Umbilical cord (tissue), 2 donors: ENCODE measurements at places on chromosomes 2 and 18.

- DNase-seq: no peak
Observed at GRCh38 chr2:14540015-14540414, 92.5 kb upstream of the LRATD1 start.

DNA sequence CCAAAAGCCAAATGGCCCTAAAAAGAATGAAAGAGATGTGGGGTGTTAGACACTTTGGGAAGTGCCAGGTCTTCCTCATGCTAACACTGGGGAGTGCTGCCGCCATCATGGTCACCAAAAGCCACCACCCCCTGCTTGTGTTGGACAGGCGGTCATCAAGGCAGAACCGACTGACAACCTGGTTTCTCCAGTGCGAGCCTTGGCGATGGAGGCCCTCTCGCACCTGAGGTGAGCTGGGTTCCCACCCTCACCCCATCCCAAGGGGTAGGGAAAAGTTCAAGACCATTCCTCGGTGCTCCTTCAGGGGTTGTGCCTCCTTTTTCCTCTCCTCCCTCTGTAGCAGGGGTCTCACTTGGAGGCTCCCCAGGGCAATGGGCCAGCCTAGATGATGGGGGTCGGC lies 33.6 kb downstream of the MROH2A start:
- no peak for DNase-seq

DNA sequence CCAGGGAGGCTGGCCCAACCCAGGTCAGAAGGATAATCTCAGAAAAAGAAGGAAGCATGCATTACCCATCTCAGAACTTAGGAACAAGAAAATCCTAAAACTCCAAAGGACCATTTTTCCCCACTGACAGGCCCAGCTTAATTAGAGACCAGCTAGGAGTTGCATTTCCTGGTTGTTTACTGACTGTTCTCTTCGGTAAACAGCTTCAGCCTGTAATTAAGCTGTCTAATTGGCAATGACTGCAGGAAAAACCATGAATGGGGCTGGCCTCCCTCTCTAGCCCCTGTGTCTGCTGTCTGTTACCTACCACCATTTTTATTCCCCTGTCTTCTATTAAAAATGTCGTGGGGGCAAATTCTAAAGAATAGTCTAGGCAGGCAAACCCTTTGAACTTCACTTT lies 146.5 kb downstream of the AGAP1 start:
- no peak for DNase-seq

GRCh38 chr18:392928-393573 lies 107.5 kb downstream of the COLEC12 start:
- DNase-seq: no peak

GRCh38 chr18:36153203-36153602 lies 23.5 kb downstream of the ELP2 start:
- DNase-seq: peak; percentile 10

- DNase-seq: no peak
Observed at GRCh38 chr2:227834916-227835650, 21.4 kb downstream of the CCL20 start.

DNA sequence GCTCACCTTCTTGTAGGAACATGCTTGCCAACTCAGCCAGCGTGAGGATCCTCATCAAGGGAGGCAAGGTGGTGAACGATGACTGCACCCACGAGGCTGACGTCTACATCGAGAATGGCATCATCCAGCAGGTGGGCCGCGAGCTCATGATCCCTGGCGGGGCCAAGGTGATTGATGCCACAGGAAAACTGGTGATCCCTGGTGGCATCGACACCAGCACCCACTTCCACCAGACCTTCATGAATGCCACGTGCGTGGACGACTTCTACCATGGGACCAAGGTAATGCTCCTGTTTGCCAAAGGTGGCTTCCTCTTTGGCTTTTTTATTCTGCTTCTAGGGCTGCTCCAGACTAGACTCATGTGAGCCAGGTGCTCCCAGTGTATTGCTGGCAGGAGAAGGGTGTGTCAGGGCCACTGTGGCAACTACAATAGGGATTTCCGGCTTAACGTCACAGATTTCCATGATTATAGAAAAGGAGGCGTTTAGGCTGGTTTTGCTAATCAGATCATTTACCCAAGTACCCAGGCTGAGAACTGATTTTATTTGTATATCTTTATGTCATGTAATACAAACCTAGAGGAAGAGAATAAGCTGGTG lies 50.6 kb downstream of the DPYSL5 start:
- no peak for DNase-seq

GRCh38 chr2:127901339-127902056 lies 15.7 kb upstream of the AMMECR1L start:
- DNase-seq: peak; percentile 94

DNA sequence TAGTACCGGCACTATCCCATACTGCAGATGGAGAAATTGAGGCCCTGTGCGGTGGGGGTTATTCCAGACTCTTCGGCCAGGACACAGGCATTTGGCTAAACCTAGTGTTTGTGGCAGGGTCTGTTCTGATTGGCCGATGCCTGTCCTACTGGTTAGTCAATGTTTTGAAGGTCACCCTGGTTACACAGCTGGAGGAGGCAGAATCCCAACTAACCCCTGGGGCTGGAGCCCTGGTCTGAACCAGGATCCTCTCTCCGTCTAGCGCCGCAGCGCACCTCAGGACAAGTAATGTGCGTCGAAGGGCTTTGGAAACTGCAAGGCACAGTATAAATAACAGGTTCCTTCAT lies 19.4 kb downstream of the TEX44 start:
- peak; percentile 40 for DNase-seq

- no peak for DNase-seq
Observed at GRCh38 chr18:56723068-56723467, 71.9 kb downstream of the WDR7 start.

- peak; percentile 61 for DNase-seq
Observed at GRCh38 chr2:239311132-239312040, 89.4 kb downstream of the HDAC4 start.

- peak; percentile 83 for DNase-seq
Observed at GRCh38 chr18:57776767-57777166, 26.3 kb downstream of the ATP8B1 start.

GRCh38 chr2:234991290-234991689 lies 39.5 kb downstream of the SH3BP4 start:
- no peak for DNase-seq

- DNase-seq: no peak
Observed at GRCh38 chr2:68124321-68124720, 33.4 kb upstream of the PNO1 start.

GRCh38 chr2:49935449-49935848 lies 781.1 kb upstream of the FSHR start:
- DNase-seq: no peak

GRCh38 chr2:237085248-237086221 lies at the start of gene COPS8:
Gene COPS8, plus strand, starts transcription at chr2:237085889. Its CDS starts 76 bp downstream, at chr2:237085965.
- DNase-seq: peak; percentile 97

DNA sequence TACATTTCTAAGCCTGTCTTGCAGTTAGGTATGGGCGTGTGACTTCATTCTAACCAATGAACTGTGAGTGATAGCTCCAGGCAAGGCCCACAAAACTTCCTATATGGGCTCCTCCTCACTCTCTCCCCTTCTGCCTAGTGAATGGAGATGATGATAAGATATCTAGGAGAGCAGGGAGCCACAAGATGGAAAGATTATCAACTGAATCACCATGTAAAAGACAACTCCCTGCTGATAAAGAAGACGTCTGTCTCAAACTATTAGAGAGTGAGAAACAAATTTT lies 237.1 kb downstream of the GPD2 start:
- DNase-seq: no peak

DNA sequence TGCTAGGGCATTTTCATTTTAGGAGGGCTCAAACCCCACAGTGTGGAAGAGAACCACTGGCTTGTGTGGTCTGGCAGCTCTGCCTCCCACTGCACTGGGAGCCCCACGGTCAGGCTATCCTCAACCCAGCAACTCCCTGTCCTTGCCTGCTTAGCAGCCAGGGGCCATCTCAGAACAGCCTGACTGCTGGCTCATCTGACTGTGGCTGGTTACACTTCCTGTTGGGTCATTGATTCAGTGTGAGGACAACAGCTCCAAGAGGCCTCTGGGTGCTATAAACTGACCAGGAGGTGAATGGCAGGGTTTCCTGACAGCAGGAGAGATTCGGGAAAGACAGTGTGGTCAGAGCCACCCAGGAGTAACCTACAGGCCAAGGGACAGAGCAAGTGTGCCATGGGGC lies 40.1 kb downstream of the AMER3 start:
- DNase-seq: no peak

- DNase-seq: peak; percentile 74
Observed at GRCh38 chr2:96684883-96685576, 42.5 kb downstream of the FER1L5 start.

DNA sequence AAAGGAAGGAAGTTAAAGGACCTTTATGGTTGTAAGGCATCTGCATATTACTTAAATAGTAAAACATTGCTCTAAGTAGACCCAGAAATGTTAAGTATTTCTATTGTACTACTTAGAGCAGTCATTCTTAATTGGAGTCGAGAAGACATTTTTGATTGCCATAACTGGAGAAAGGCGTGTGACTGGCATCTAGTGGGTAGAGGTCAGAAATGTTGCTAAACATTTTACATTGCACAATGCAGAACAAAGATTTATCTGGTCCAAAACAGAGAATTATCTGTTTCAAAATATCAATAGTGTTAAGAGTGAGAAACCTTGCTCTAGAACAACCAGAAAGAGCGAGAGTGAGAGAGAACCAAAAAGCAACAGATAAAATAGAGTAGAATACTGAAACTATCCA lies 23.3 kb upstream of the ROCK1 start:
- DNase-seq: no peak

GRCh38 chr2:38981670-38982357 lies 92.1 kb downstream of the ARHGEF33 start:
- no peak for DNase-seq

GRCh38 chr2:31654241-31654640 lies 73.5 kb upstream of the SRD5A2 start:
- peak; percentile 18 for DNase-seq

GRCh38 chr18:37160038-37160820 lies 331.3 kb downstream of the KIAA1328 start:
- no peak for DNase-seq

DNA sequence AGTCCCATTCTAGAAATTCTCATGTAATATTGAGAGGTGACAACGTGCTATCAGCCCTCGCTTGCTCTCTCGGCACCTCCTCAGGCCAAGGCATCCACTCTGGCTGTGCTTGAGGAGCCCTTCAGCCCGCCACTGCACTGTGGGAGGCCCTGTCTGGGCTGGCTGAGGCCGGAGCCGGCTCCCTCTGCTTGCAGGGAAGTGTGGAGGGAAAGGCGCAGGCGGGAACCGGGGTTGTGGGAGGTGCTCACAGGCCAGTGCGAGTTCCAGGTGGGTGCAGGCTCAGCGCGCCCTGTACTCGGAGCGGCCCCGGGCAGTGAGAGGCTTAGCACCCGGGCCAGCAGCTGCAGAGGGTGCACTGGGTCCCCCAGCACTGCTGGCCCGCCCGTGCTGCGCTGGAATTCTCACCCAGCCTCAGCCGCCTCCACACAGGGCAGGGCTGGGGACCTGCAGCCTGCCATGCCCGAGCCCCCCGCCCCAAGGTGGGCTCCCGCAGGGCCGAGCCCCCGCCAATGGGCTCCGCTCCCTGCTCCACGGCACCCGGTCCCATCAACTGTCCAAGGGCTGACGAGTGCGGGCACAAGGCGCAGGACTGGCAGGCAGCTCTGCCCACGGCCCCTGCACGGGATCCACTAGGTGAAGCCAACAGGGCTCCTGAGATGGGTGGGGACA lies 1680.6 kb upstream of the LRRTM1 start:
- no peak for DNase-seq

GRCh38 chr18:6366776-6367175 lies 47.9 kb downstream of the L3MBTL4 start:
- no peak for DNase-seq

DNA sequence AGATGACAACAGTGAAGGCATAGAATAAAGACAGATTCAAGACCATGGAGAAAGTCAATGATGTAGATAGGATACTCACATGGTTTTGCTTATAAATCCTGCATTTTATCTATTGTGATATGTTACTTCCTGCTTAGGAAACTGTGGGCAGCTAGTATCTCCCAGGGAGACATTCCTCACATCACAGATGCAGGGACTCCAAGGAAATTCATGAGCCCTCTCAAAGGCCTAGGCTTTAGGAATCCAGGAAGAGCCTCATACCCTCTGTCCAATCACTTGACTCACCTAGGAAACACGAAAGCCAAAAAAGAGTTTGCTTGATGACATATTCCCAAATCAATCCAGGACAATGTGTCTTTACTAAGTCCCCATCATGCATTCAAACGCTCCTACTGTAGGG lies 247.8 kb upstream of the KLHL29 start:
- no peak for DNase-seq

GRCh38 chr2:238174701-238175100 lies 15.9 kb downstream of the ERFE start:
- DNase-seq: no peak

DNA sequence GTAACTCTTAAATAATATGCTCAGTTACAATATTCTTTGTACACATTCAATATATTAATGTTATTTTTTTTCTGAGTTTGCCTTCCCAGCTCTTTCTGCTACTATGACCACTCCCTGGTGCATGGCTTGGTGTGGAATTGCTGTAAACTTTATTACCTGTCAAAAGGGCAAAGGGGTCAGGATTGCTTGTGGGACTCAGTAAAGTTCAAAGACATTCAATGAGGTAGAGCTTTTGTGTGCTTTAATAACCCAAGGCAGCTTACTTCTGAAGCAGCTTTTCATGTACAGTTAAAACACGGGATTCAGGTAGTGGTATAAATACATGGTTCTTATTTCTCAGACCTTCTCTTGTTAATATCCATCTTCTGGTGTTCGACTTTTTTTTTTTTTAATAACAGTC lies 132.8 kb downstream of the MEIS1 start:
- DNase-seq: no peak

- no peak for DNase-seq
Observed at GRCh38 chr2:191434072-191434471, 188.9 kb downstream of the MYO1B start.

- no peak for DNase-seq
Observed at GRCh38 chr2:31694444-31694843, 113.7 kb upstream of the SRD5A2 start.

DNA sequence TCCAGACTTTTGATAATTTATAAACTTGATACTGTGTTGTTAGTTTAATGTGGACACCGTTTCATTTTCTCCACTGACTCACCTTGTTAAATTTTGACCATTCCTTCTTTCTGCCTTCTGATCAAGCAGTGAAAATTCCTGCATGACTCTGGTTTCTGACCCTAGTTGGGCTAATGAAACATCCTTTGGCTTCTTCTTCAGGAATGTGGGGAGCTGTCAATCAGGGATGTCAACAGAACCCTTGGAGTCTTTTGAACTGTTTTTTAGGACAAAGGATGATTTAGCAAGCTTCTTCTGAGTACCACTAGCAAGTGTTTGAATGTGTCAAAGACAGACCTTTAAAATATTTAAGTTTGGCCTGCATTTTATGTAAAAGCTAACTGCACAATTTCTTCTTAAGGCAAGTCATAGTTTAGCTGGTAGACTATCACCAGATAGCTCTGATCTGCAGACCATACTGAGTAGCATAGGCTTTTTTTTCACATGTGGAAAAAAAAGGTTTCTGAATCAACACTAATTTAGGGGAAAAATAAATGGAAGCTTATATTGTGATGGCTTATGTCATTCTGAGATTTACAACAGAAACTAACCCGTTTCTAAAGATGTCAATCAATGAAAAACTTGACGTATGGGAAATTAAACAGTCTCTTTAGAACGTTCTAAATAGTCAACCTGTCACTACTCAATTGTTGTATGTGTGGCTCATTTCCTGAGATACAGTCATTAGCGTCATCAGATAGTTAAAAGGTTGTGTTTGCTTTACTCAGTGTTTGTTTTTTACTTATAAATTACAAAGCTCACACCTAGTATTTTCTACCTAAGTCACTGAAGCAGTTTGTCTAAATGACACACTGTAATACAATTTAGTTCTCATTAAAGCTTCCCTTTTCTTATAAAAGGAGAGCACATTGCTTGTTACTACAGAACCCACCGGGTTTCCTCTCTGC lies 311.4 kb downstream of the PTPRM start:
- DNase-seq: no peak
